ENCODE measurements at places on chromosomes 5 and 9.
A peak's percentile ranks its signal among the peaks of the same experiment; 100 is the strongest.

DNA sequence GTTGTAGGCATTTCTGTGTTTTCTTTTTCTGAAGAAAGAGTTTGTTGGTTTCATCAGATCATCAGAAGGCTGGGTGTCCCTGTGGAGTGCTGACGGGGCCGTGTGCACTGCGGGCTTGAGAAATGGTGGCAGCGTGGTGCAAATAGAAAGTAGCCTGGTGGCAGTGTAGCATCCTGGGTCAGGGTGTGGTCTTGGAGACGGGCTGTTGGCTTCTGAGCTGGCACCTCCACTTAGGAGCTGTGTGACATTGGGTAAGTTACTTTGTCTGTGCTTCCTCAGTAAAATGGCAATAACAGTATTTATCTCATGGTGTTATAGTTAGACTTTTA lies 10.0 kb upstream of the NDST1 start:
- no peak for DNase-seq

GRCh38 chr9:35651956-35652828 lies 1.5 kb upstream of the SIT1 start:
- no peak for DNase-seq

DNA sequence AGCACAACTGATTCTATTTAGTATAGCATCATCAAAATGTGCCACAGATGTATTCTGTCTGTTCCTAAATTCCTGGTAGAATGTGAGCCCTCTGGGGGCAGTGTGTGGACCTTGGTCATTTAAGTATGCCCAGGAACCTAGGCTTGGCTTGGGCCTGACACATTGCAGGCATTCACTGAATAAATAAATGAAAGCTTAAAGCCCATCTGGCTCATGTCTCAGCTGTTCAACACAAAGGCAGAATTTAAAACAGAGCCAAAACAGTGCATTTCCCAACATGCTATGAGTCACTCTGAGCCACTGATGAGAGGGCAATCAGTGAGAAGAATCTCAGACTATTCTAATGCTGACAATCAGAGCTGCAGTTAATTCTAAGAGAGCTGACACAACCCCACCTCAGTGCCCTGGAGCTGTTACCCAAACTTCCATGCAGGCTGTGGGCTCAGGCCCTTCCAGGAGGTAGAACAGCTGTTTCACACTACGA lies 8.1 kb downstream of the FAM193B start:
- DNase-seq, result no peak

DNA sequence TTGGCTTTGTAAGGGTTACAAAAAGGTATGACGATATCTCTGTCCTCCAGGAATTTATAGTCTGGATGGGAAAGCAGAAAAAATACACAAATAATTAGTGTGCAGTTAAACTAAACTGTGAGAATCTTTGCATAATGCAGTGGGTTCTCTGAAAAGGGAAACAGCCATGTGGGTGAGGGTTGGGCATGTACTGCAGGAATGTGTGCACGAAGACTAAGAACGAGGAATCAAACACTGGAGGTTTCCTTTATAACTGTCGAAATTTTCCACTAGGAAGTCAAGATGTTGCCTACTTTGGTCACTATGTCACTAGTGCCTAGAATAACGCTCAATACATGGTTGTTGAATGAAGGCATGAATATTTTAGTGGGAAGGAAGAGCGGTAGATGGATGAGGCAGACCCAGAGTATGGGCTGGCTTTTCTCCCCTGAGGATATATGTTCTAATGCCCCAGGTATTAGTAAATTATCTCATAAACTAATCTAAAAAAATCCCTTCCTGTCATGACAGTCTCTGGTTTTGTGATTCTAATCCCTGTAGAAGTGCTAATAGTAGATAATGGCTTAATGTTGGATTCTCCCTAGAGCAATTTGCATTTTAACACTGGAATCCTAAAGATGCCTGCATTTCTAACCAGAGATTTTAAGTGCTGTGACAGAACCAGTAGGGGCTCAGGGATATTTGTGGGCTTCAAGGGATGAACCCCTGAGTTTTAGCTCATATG lies 227.3 kb downstream of the NMUR2 start:
- no peak for DNase-seq

DNA sequence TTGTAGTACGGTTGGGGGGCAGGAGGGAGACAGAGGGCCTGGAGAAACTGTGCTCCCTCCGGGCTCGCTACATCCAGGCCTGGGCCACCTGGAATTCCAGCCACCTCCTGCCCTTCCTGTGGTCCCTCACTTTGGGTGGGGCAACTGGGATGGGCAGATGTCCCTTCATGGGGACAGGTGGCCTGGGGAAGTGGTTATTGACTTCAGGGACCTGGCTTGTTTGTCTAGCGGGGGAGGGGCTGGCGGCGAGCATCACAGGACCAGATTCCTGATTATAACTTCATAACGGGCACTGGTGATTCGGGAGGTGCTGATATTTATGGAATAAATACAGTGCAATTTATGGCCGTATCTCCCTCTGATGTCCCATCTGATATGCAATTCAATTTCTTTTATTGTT lies 20.1 kb upstream of the LAMC3 start:
- DNase-seq, result no peak

DNA sequence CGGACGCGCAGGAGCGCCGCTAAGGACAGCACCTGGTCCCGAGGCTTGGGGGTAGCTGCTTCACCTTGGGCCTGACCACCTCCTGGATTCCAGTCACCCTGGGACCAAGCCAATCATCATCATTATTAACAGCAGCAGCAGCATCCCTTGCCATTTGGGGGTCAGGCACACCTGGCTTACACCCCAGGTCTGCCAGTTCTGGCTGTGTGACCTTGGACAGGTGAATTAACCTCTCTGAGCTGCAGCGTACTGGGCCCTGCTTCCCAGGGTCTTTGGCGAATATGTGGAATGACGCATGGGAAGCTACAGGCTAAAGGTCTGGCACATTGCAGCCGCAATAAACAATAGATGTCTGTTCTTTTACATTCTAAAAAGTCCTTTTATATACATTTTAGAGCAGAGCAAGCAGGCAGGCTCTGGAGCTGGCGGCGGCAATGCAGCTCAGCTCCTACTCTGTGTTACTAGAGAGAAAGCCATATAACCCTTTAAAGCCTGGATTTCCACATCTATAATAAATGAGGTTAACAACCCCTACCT lies 97.8 kb upstream of the CPLX2 start:
- no peak for DNase-seq

- no peak for DNase-seq
Observed at GRCh38 chr5:65867542-65868195, 58.7 kb upstream of the ERBIN start.

GRCh38 chr9:134919303-134919702 lies 1.6 kb upstream of the FCN1 start:
- DNase-seq, result no peak

GRCh38 chr5:2184563-2185540 lies 302.1 kb upstream of the IRX4 start:
- no peak for DNase-seq

- DNase-seq, result peak; percentile 71
Observed at GRCh38 chr5:102049517-102049916, 246.6 kb downstream of the SLCO4C1 start.

DNA sequence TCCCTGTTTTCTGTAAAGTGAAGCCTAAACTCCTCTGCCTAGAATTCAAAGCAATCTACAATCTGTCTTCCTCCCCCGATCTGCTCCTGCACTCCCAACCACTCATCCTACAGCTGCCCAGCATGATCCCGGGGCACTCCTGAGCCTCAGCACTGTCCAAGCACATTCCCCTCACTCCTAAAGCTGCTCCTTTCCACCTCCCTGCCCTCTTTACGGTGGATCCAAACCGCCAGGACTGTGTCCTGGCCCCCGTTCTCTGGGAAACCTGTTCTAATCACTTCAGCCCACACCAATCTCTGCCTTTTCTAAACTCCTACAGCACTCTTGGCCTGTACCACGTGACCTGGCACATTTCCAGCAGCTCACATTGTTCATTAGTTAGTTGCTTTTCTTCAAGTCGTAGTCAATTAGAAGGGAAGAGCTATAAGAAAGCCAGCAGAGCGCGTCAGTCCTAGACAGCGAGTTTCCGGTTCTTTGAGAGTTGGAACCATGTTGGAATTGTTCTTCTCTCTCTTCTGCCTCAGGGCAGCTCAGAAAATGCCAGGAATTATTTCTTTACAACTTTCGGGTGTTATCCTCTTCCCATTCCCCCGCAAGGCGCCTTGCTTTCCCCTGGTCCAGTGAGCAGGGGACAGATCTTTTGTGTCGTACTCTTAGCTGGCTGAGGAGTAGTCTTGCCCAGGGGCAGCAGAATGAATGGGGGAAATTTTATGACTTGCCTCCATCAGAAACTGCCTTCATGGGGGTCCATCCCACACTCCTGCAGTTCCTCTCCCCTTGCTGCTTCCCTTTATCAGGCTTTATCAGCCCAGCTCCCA lies 60.7 kb downstream of the NRG2 start:
- no peak for DNase-seq

- no peak for DNase-seq
Observed at GRCh38 chr5:11494340-11494739, 409.9 kb downstream of the CTNND2 start.

GRCh38 chr5:34045996-34046395 lies 3.0 kb upstream of the C1QTNF3 start:
- no peak for DNase-seq

GRCh38 chr5:160082614-160083500 lies 36.4 kb downstream of the PWWP2A start:
- no peak for DNase-seq

GRCh38 chr5:154385236-154385512 lies 60.6 kb upstream of the SAP30L start:
- no peak for DNase-seq

DNA sequence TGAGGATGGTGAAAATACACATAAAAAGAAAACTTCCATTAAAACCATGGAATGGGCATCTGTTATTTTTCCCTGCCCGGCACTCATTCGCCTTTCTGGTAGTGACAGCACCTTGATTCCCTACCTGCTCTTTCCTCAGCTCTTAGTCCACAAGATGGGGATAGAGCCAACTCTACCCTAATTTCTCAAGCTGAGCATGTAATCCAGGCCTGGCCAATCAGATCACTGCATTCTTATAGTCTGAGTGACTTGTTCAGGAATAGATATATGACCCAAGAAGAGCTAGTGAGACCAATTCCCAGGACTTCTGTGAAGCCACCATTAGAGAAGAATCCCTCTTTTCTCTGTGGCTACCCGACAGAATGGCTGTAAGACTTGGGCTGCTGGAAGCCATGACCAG lies 58.1 kb downstream of the TSSK1B start:
- DNase-seq, result no peak

- peak; percentile 69 for DNase-seq
Observed at GRCh38 chr5:141811287-141812155, 66.7 kb downstream of the PCDH1 start.

GRCh38 chr9:21060919-21061561 lies 16.7 kb downstream of the IFNB1 start:
- DNase-seq, result no peak

- no peak for DNase-seq
Observed at GRCh38 chr5:98793223-98793622, 19.8 kb downstream of the RGMB start.

DNA sequence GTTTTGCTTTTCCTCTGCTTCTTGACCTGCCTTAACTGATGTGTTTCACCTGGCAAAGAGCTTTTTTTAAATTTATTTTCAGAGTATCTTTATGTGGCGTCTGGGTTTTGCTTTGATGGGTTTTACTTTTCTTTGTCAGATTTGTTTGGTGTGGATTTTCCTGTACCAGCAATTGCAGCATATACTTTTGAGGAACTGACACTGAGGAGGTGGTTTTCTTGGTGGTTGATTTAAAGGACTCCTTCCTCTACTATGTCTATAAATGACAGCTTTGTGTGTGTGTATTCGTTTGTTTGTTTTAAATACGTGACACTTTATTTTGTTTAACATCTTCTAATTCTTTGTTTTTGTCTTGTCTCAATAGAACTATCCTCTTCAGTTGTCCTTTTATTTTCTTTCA lies 1071.9 kb upstream of the ARRDC3 start:
- no peak for DNase-seq

DNA sequence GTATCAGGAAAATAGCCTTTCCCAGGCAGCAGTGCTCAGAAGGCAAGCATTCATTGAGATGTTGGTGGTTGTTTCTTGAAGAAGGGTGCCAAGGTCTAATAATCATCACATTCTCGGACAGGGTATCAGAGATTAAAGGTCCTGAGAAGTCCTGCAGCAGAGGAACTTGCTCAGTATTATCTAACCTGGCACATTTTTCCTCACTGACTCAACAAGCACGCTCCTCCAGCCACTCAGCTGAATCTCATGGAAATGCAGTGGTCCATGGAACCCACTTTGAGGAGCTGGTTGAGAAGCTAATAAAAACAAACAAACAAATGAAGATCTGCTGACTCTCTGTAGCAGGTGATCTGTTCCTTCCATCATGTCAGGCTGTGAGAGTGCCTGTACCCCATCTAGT lies 35.3 kb upstream of the ICE1 start:
- DNase-seq, result no peak

GRCh38 chr5:44714871-44715561 lies 93.7 kb upstream of the MRPS30 start:
- DNase-seq, result no peak

DNA sequence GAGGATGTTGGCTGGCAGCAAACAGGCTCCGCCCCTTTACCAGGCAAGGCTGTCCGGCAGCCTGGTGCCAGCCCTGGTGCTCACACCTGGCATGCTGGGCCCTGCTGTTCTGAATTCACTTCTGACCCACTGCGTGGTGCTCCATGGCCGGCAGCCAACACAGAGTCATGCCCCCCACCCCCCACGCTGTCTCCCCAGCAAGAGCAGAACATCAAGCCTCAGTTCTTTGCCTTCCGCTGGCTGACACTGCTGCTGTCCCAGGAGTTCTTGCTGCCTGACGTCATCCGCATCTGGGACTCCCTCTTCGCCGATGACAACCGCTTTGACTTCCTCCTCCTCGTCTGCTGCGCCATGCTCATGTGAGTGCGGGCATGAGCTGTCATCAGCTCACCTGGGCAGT lies 12.6 kb upstream of the ENDOG start:
- no peak for DNase-seq

DNA sequence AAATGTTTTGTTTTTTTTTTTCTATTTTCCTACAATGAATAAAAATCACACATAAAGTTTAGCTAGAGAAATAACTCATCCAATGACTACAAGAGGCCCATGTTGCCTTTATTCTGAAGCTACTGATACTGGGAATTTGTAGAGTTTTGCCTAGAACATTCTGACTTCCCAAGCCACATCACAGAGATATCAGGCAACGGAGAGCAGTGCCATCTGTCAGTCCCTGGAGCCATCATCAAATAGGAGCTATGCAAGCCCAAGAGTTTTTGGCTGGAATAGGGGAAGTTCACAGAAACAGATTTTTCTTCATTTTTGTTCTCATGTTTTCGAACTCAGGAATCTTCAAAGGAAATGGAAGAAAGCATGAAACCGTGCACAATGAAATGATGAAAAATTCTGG lies 896.6 kb downstream of the TLE1 start:
- no peak for DNase-seq

- no peak for DNase-seq
Observed at GRCh38 chr5:45623832-45624231, 72.3 kb downstream of the HCN1 start.

DNA sequence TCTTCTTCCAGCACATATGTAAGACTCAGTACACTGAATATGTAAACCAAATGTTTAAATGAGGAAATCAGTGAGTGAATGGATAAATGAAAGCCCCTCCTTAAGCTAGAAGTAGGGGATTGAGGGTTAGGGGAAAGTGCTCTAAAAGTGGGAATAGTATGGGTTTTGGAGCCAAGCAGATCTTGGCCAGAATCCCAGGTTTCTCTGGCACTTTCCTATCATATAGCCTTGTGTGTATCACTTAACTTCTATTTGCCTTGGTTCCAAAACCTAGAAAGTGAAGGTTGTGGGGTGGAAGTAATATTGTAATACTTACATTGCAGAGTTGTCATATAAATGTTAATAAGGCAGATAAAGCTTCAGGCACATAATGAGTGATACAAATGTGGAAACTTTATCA lies 45.0 kb upstream of the SV2C start:
- DNase-seq, result no peak
